ENCODE measurements at places on chromosomes 4 and X.

GRCh38 chr4:75229806-75230570 lies 284.2 kb downstream of the RCHY1 start:
- no peak for DNase-seq

DNA sequence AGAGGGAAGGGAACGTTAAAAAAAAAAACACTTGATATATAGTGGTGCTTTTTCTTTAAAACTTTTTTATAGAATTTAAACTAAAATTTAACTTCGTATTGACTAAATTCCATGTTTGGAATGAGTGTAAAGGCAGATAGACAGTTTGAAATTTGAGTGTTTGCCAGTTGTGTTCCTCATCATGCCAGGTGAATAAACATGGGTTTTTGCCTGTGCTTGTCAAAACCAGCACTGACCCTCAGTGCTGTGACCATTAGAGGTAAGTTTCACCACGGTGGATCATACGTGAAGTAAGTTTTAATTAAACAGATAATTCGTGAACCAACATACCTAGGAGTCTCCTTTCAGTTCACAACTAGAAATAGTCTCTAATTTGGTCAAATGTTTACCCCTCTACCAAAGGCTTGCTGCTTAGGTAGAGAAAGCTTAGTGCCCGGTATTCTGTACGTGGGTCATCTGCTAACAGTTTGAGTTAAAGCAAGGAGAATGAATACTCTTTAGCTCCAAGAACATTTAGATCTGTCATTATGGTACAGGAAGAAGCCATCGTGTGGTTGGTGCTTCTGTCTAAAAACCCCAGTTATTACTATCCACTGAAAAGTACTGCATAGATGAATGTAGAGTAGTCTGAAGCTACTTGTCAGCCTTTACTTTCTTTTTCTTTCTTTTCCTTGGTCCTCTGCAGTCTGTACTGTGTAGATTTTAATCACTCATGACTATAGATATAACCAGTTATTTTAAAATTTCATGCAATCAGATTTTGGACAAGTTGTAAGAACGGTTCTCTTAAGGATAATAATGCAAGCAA lies 32.7 kb downstream of the KIAA0232 start:
- no peak for DNase-seq

- no peak for DNase-seq
Measured at GRCh38 chr4:107578321-107578720, 141.7 kb downstream of the PAPSS1 start.

DNA sequence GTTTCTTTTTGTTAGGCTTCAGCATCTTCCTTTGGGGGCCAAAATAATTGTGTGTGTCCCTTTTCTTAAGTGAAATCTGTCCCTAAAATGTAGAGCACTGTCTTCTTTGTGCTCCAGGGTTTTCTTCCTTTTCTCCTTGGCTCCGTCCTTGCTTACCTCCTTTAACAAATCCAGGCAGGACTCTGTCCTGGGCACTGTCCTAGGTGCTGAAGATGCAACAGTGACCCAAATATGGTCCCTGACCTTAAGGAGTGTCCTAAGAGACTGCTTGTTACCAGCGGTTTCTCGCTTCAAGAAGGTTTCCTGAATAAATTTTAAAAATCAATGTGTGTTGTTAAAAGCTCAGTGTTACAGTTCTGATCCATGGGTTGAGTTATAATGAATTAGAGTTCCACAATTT lies 471.8 kb downstream of the KCNIP4 start:
- DNase-seq, result no peak

GRCh38 chr4:168095776-168096406 lies 3.6 kb downstream of the ANXA10 start:
- DNase-seq, result no peak

- DNase-seq, result no peak
Measured at GRCh38 chrX:18769812-18770573, 62.5 kb downstream of the PPEF1 start.

- DNase-seq, result no peak
Measured at GRCh38 chrX:40062525-40063155, 35.1 kb downstream of the BCOR start.

- DNase-seq, result no peak
Measured at GRCh38 chrX:104359124-104359523, 104.4 kb upstream of the ESX1 start.

DNA sequence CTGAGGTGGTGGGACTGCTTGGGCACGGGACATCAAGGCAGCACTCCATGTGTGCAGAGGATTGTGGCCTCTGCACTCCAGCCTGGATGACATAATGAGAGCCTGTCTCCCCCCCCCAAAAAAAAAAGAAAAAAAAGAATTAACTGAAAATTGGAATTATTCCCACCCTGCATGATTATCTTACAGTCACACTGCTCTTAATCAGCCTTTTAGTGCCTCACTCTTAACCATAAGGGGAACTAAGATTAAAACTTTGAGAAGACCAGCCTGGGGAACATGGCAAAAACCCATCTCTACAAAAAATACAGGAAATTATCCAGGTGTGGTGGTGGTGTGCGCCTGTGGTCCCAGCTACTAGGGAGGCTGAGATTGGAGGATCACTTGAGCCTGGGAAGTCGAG lies 94.6 kb downstream of the UBE2K start:
- no peak for DNase-seq

DNA sequence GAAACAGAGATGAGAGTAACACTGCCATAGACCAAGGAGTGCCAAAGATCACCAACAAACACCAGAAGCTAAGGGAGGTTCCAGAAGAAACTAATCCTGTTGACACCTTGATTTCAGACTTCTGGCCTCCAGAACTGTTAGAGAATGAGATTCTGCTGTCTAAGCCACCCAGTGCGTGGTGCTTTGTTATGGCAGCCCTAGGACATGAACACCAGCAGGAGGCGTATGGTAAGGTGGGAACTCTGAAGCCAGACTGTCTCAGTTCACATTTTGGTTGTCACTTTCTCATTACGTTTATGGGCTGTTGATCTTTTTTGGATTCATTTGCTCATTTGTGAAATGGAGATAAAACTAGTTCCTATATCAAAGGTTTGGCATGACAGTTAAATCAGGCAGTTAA lies 142.9 kb downstream of the DCHS2 start:
- no peak for DNase-seq

- DNase-seq, result no peak
Measured at GRCh38 chr4:89196056-89196674, 84.8 kb downstream of the TIGD2 start.

DNA sequence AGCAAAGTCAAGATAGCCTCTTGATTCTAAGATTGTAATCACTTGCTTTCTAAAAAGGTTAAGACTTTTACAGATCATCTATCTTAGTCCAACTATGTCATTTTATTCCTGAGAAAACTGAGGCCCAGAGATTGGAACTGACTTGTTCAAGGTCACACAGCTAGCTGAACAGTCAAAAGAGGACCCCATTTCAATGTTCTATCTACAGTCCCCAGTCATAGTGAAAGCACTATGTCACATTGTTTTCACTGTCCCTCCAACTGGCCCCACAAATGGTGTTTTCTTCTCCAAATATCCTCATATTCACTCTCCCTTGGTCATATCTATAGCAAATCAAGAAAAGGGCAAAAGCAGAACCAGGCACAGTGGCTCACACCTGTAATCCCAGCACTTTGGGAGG lies 145.2 kb downstream of the OPHN1 start:
- no peak for DNase-seq

DNA sequence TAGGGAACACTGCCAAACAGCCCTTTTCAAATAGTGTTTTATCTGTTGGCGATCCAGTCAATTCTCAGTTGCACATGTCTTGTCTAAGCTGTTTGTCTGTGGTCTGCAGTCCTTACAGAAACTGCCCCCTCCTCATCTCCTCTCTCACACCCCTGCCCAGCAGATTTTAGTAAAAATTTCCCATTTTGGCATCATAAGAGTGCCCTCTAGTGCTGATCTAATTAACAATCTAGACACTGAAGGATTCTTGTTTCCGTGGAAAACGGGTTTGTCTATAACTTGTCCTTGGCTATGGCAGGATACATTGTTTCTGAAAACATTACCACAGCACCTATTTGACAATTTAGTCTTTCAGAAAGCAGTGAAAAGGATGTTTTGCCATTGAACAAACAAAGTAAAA lies 227.2 kb upstream of the MBNL3 start:
- no peak for DNase-seq

DNA sequence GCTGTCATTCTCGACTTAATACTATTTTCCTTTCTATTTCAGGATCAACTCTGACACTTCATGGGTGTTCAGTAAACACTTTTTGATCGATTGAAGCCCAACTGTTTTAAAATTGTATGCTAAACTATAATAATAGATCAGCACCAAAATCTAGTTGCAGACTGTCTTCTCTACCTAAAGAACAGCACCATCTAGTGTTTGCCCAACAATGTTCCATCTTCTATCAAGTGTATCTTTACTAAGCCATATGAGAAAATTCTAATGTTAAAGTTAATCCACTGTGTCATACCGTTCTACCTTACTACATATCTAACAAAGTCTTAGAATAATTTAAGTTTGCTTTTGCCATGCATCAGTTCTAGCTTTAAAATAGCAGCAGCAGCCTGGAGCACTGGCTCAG lies 113.0 kb upstream of the PRDX4 start:
- no peak for DNase-seq

DNA sequence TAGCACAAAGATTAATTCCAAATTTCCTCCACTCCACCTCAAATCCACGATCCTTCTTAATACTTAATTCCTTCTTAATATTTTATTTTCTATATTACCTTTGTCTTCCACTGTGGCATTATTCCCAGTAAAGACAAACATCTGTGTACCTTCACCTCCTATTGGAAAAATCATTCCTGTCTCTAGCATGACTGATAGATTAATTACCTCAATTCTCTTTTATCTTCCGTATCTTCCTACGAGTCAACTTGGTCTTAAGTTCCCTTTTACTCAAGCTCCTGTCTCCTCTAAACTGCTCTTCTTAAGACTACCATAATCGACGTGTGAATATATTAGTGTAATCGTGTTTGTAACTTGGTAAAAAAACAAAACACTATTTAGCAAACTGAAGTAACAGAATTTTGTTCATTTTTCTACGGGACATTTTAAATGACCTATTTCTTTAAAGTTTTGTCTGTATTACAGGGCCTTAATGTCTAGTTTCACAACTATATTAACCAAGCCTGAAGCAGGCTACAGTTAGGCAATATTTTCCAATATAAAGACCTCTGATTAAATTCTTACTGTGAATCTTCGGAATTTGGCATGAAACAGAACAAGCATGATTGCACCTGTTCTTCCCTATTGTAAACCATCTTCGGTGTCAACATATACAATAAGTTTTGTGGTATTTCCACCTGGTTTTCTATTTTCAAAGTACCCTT lies 1.1 kb upstream of the USP38 start:
- DNase-seq, result no peak

- no peak for DNase-seq
Measured at GRCh38 chr4:157170321-157170720, 50.2 kb upstream of the GRIA2 start.

DNA sequence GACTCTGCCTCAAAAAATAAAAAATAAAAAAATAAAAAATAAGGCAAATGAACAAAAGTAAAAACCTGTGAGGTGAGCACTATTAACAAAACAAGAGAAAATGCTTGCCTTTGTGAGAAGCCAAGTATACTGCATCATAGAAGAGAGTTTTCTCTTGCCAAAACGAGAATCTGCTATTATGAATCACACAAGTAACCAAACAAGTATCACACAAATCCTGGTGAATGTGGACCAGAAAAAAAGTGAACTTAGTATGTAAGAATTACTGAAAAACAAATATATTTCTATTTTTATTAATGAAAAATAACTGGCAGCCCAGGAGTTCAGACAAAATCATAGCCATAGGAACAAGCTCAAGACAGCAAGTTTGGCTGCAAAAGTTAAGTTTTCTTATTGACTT lies 193.5 kb downstream of the PDGFC start:
- no peak for DNase-seq

- no peak for DNase-seq
Measured at GRCh38 chrX:21738210-21738949, 19.5 kb downstream of the SMPX start.

GRCh38 chr4:184751585-184751956 lies 17.7 kb upstream of the CENPU start:
- no peak for DNase-seq

DNA sequence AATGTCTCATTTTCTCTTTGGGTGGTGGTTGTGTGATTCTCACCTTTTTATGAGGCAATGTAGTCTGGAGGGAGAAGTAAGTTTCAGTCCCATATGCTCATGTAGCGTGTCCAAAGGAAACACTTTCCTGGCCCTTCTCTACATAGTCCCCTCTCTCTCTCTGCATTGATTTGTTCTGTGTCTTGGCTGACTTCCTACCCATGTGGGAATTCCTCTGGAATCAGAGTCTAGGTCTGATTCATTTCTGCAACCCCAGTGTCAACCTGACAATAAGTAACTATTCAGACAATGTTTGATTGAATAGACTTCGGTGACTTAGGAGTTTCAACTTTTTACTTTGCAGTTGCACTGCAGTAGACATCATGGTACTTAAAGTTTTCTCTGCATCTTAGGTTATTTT lies 2.7 kb upstream of the ALAS2 start:
- no peak for DNase-seq

DNA sequence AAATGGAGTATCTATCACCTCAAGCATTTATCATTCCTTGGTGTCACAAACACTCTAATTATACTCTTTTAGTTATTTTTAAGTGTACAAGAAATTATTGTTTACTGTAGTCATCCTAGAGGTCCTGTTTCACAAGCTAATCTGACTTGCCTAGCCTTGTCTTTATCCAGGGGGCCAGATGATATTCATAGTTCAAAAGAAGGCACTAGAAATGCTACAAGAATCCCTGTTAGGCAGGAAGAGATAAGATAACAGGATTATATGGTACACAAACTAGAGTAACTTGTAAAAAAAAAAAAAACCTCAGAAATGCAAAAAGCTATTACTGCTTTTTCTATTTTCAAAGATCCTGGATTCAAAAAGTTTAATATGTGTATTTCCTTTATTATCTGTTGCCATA lies 95.8 kb downstream of the MBNL3 start:
- DNase-seq, result no peak

GRCh38 chr4:65623506-65623905 lies 46.8 kb downstream of the EPHA5 start:
- DNase-seq, result no peak

DNA sequence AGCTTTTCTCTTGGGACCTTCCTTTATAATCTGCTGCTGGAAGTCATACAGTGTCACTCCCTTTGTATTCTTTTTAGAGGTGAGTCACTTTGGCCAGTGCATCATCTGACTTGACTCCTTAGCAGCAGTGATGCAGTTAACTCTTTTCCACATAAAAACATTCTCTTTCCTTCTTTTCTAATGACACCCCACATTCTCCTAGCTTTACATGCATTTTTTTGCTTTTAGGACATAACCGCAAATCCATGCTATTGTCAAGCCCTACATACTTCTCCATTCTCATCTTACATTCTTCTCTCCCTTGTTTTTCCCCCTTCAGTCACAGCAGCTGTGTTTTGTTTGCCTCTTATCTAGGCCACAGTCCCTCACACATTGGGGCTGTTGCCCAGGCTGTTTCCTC lies 55.1 kb downstream of the ZNF330 start:
- DNase-seq, result no peak

DNA sequence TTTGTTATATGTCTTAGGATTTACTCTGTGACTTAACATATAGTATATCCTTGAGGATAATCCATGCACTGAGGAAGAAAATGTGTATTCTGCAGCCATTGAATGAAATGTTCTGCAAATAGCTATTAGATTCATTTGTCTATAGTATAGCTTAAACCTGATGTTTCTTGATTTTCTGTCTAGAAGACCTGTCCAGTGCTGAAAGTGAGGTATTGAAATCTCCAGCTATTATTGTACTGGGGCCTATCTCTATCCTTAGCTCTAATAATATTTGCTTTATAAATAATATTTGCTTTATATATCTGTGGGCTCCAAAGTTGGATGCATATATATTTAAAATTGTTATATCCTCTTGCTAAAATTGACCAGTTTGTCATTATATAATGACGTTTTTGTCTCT lies 26.7 kb upstream of the MAGEC3 start:
- no peak for DNase-seq

GRCh38 chr4:167956676-167957075 lies 135.7 kb upstream of the ANXA10 start:
- DNase-seq, result no peak
